ENCODE measurements at places on chromosomes 6 and 20.

GRCh38 chr20:4670469-4670868 lies 51.2 kb upstream of the PRND start:
- DNase-seq: no peak

GRCh38 chr6:138659998-138660397 lies 113.6 kb upstream of the CCDC28A start:
- DNase-seq: no peak

- no peak for DNase-seq
These were observed 28.9 kb downstream of the STX7 start for GRCh38 chr6:132483779-132484679.

GRCh38 chr6:17334265-17334664 lies 53.1 kb downstream of the RBM24 start:
- DNase-seq: no peak

DNA sequence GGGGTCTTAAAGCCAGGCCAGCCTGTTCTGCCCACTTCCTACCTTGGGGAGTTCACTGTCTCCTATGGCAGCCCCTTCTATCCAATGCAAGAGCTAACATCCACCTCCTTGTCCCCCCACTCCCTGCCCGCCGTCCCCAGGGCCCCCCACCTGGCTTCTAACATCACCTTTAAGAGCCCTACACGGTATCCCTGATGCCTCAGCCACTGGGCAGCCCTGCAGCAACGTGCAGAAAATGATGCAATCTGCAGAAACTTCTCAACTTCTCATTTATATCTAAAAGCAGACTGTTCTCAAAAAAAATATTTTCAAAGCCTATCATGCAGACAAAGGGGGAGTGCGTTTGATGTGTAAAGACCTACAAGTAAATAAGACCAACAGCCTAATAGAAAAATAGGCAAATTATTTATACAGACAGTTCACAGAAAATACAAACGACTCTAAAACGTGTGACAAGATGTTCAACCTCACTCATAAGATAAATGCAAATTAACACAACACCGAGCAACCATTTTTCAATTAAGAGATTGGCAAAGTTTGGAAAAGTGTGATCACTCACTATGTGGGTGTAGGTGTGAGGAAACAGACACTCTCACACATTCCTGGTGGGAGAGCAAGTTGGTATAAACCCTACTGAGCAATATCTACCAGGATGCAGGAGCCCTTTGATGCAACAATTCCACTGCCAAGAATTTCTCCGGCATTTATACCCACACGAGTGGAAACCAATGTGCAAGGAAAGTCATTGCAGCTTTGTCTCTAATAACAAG lies 15.1 kb upstream of the HCK start:
- no peak for DNase-seq

- no peak for DNase-seq
These were observed 59.0 kb upstream of the ZNF184 start for GRCh38 chr6:27531772-27532459.

- no peak for DNase-seq
These were observed 427 bp downstream of the GINM1 start for GRCh38 chr6:149566410-149567193.

GRCh38 chr6:39923394-39923793 lies 10.9 kb downstream of the MOCS1 start:
- DNase-seq: peak; percentile 10

Data from epithelial cell of prostate (primary cell).